HuH-7 (cell line): ENCODE measurements at places on chromosomes 7 and 10.

DNA sequence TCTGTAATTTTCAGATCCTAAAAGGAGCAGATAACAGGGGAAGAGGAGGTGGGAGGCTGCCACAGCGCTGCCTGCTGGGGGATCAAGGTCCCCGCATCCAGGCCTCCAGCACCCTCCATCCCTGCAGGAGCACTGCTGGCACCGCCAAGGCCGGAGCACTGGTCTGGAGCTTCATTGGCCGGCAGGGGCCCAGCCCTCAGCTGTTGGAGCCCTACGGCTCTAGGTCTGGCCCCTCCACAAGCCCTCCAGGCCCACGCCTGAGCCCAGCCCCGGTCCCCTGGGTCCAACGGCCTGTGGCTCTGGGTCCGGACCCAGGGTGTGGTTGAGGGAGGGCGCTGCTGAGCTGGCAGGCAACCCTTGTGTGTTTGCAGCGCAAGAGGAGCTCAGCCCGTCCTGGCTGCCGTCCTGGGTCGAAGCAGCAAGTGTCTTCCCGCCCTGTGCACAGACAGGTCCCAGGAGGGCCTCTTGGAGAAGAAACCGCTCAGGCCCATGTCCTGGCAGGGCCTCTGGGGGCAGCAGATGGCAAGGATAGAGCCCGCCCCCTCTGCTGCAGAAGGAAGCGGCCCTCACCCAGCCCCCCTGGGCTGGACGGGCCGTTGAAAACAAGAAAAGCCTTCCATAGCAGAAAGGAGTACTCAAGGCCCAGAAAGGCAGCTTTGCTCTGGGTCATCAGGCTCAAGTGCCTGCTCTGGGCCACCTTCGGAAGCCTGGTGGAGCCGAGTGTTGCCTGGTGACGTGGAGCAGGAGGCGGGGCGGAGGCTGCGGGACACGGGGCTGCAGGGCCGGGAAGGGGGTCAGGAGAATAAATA, 54.3 kb upstream of the TNRC18 start:
- peak; percentile 71 for DNase-seq

GRCh38 chr7:195010-195829, 2.8 kb downstream of the FAM20C start:
- no peak for DNase-seq

GRCh38 chr10:35306852-35307251, 29.5 kb upstream of the CCNY start:
- no peak for DNase-seq

DNA sequence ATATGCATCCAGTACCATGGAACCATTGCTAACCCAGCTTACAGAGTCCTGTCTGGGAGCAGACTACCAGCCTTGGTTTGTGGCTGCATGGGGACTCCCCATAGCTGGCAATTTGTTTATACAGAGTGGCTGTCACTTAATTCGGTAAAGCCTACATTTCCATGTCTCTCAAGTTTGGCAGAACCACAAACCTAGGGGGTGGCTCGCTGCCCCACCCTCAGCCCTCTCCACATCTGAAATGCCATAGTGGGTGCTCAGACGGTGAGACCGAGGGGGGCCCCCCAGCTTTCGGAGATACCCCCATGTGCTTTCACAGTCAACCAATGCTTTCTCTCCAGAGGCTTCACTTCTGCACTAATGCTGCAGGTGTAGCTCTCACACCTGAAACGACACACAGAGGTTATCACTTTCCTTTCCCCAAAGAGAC, 75.5 kb upstream of the KAT6B start:
- DNase-seq = no peak

GRCh38 chr7:144776447-144776846, 59.4 kb downstream of the TPK1 start:
- no peak for DNase-seq

DNA sequence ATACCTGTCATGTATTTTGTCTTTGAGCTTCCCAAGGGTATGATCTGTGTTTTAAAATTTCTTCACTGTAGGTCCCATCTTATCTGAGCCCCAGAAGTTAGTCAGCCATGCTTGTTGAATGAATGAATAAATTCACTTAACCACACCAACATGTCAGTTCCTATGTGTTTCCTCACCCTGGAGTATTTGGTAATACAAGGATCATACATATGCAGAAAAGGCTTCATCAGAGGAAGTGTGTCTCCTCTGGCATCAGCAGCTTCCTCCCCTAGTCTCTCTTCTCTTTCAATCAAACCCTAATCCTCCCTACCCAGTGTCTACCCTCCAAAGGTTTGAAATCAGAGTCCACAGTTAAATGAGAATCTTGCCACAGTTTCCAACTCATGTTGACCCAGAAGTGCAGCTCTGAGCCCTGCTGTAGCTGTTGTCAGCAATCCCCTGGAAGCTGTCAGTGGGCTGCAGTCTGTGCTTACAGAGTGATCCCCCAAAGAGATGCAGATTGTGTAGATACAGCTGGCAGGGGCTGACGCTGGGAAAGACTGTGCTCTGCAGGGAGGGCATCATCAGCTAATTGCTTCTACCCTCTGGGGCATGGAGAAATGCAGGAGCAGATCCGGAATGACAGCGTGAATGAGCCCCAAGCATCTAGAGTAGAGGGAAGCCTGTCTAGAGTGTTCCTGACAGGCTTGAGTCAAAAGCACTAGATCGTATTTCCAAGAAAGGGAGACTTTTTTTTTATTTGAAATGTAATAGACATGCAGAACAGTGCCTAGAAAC, 105.0 kb upstream of the WDR11 start:
- DNase-seq = no peak

GRCh38 chr10:131131726-131132591, 179.6 kb downstream of the TCERG1L start:
- no peak for DNase-seq

DNA sequence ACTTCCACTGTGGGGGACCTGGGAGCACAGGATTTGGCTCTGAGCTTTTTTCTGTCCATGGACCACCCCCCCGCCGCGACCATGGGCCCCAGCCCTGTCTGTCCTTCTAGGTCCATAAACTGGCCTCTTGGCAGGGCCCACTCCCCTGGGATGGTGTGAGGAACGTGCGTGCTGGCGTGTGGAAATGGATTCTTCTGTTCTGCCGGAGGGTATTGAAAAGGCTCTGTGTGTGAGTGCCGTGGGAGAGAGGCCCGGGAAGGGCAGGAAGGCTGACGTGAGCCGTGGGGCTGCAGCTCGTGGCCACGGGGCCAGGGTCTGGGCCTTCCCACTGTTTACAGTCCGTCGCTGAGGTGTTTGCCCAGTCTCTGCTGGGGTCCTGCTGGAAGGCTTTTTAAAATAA, 123.7 kb downstream of the GRK5 start:
- DNase-seq = no peak

GRCh38 chr7:108330227-108330626, 126.0 kb downstream of the NRCAM start:
- no peak for DNase-seq

DNA sequence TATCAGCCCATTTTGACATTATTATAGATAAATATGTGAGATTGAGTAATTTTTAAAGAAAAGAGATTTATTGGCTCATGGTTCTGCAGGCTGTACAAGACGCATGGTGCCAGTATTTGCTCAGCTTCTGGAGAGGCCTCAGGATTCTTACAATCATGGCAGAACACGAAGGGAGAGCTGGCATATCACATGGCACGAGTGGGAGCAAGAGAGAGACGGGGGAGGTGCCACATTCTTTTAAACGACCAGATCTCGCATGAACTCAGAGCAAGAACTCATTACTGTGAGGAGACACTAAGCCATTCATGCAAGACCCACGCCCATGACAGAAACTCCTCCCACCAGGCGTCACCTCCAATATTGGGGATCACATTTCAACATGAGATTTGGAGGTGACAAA, 40.1 kb upstream of the ZNF488 start:
- DNase-seq = no peak

DNA sequence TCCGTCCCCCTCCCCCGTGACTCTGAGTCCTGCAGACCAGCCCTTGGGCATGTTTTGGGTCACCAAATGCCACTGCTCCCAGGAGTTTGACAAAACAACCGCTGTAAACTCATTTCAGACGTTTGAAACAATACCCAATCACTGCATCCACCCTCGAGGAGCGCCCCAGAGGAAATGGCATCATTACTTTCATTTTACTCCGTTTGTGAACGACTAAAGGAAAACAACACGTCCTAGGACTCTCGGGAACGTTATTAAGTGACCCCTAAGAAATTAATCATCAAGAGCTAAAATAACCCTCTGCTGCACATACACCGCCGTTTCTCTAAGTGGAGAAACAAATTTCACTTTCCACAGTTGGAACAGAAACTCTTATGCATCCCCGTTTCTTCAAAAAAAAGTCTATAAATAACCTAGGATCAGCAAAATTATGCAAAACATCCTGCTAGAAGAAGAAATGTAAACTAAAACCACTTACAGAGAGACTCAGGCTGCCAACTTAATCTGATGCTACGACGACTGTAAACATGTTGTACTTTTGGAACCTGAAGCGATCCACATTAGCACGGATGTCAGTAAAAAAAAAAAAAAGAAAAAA, 109.9 kb upstream of the EFCAB10 start:
- no peak for DNase-seq

DNA sequence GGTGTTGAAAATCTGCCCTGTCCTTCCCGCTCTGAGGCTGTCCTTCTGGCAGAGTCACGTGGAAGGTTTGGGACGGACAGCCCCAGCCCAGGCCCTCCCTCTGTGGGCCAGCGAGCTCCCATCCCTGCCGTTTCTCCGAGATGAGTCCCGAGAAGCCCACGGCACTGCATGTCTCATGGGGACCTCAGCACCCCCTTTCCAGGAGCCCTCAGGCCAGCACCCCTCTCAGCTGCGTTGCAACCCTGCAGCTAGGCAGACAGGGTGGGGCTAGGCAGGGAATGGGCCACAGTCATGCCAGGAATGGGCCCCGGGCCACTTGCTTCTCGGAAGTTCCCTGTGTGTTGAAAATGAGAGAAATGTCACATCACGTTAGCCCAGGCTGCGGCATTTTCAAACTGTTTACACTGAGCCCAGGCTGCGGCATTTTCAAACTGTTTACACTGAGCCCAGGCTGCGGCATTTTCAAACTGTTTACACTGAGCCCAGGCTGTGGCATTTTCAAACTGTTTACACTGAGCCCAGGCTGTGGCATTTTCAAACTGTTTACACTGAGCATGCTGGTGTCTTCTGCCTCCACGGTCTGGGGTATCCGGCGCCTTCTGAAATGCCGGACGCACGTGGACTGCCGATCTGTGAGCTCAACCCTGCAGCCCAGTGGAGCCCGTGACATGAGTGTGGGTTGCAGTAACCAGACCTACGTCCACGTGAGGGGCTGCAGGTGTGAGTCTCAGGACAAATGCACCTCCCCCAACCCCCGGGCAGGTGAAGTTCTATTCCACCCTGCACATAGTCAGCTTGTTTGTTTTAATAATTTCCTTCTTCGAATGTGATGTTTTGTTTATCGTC, 42.6 kb downstream of the FAM20C start:
- DNase-seq = peak; percentile 71

DNA sequence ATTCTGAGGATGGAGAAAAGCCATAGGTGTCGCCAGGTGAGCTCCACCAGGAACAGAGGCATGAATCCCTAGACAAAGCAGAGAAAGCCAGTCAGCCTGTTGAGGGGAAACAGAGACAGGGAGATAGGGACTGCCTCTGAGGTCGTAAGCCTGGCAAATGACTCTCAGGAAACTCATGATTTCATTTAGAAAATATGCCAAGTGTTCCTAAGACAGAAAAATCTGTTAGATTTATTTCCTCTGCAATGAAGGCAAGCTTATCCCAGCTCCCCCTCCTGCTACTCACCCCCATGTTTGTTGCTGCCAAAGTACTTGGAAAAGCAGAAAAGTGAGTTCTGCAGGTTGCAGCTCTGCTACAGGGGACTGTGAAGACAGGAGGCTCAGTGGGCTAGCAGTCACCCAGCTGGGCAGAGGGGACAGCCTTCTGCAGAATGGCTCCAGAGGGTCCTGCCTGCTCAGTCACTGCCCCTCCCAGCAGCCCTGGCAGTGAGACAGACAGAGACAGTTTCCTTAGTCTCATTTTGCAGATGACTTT, 184.3 kb downstream of the ADRA2A start:
- no peak for DNase-seq
